ENCODE measurements at places on chromosomes 12 and 14.

GRCh38 chr12:110024051-110024450 is 24.3 kb downstream of the C12orf76 start:
- DNase-seq: no peak

- no peak for DNase-seq
Measured at GRCh38 chr14:21505012-21505553, 6.1 kb downstream of the METTL3 start.

GRCh38 chr14:104784218-104784568 is 11.4 kb downstream of the AKT1 start:
- DNase-seq: no peak

GRCh38 chr12:30968211-30968610 is 41.7 kb downstream of the TSPAN11 start:
- no peak for DNase-seq

DNA sequence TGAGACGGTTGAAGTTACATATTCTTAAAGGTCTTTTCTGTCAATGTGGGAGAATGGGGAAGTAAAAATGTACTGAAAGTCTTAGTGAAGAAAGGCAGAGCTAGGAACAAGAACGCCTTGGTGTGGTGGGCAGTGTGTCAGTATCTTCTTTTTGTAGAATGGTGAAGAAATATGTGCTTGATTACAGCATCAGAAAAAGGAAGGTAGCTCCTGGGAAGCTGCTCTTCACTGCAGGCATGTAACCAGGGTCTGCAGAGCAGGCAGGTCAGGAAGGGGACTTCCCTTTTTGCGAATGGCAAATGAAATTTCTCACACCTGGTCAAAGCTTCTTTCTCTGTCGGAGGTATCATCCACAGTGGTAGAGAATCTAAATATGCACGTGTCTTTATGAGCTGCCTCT is 226.2 kb downstream of the ADAMTS20 start:
- DNase-seq: no peak

- DNase-seq: peak; percentile 77
Measured at GRCh38 chr14:94423453-94424056, 29.0 kb downstream of the SERPINA11 start.

- no peak for DNase-seq
Measured at GRCh38 chr14:52067873-52068614, 815 bp downstream of the NID2 start.

GRCh38 chr12:116104167-116104767 is 173.2 kb downstream of the MED13L start:
- no peak for DNase-seq

- DNase-seq: no peak
Measured at GRCh38 chr12:20460956-20461355, 92.6 kb downstream of the PDE3A start.

DNA sequence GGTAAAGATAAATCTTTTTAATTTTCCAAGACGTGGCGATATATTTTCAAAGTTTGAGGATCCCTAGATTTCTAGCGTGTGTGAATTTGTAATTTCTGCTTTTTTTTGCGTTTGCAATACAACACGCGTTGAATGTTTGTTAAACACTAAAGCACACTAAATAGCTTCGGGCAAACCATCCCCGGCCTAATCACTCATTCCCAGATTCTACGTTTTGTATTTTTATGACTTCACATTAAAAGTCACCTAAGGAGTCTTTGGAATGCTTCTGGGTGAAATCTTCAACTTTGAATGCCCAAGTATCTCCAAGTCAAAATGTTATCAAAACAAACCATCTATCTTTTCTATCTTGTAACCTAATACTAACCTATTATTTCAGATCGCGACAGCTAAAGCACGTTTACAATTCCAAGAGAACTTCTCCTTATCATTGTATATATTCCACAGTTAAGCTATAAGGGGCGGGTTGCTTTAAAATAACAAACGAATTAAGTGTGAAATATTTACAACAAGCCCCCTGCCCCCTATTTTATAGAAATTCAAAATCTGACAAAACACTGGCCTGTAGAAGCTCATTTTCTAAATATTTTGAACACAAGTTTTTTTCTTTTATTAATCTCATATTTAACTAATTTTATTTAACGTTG is 1.1 kb downstream of the ALX1 start:
- no peak for DNase-seq

GRCh38 chr12:28425526-28425925 is 235.3 kb downstream of the CCDC91 start:
- no peak for DNase-seq

DNA sequence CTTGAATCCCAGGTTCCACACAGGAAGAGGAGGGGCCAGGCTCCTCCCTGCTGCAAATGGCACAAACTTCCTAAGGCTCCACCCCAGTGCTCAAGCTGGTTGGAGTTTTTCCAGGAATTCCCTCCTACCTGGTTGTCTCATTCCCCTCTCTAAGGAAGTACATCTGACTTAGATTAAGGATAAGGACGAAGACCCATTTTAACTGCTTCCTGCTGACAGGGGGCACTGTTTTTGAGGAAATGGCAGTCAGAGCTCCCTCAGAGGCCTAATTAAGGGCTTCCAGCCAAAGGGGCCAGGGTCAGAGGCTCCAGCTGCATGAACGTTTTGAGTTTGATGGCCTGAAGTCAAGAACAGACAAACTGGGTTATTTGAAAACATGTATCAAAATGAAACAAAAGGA is 1084.7 kb downstream of the SLC6A15 start:
- DNase-seq: no peak

DNA sequence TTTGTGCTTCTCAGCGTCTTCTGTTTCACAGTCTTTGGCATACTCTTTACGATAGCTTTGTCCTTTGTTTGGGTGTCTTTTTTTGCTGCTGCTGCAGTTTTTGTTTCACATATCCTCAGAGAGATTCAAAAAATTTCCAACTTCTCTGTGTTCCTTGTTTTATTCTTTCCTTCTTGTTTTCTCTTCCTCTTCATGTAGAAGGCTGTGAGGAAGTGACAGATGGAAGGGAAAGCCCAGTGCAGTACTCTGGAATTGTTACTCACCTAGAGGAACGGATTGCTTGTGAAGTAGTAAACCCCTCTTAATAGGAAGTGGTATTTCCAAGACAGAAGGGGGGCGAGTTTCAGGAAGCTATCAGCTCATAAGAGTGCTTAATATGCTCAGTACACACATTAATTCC is 1.7 kb downstream of the CREBL2 start:
- DNase-seq: no peak

DNA sequence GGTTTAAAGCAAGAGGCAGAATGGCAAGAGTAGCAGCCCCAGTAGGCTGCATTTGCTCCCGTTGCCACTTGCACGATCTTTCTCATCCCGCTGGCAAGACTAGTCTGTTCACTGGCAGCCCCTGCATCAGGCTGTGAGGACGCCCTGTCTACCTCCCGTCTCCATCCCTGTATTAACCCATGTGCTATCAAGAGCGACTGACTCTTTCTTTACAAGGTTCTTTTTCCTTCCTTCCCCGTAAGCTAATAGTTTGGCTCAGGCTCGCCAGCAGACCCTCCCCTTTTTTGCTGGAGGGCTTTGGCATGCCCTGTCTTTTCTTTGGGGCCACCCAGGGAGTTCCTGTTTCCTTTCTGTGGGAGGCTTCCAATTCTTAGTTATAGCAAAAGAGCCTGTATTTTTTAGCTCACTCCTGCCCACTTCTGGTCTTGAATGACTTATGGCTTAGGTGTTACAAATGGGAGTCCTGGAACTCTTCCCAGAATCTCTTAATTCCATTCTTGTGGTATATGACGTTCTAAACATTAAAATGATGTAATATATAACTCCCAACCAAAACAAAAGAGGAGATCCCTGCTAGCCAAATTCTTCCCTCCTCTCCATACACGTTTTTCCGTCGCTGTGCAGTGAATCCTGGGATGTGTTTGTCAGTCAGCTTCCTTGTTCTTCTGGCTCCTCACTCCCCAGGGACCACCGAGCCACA is 149.0 kb downstream of the PRKCH start:
- peak; percentile 32 for DNase-seq

- DNase-seq: no peak
Measured at GRCh38 chr12:69112616-69113015, 126.8 kb upstream of the CPSF6 start.

- peak; percentile 25 for DNase-seq
Measured at GRCh38 chr14:30906752-30907658, 32.6 kb downstream of the COCH start.

DNA sequence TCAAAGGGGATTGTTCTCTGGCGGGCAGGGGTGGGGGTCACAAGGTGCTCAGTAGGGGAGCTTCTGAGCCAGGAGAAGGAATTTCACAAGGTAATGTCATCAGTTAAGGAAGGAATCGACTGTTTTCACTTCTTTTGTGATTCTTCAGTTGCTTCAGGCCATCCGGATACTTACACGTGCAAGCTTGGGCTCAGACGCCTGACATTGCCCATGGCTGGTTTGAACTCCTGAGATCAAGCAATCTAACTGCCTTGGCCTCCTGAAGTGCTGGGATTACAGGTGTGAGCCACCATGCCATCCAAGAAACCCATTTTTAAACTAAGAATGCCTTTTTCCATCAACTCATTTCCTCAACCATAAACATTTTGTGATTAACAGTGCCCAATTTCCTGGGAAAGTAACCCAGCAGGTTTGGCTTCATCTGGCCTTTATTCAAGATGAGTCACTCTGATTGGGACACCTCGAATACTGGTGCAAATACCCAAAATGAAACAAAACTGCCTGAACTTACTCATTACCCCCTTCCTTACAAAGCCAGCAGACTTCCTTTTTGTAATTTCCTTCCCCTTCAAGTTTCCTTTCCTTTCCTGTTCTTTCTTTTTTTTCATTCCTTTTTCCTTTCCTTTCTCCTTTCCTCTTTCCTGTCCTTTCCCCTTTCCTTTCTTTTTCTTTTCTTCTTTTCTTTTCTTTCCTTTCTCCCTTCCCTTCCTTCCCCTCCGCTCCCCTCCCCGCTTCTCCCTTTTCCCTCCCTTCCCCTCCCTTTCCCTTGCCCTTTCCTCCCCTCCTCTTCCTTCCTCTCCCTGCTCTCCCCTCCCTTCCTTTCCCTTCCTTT is 10.2 kb upstream of the RNASE10 start:
- DNase-seq: no peak

- no peak for DNase-seq
Measured at GRCh38 chr12:2302711-2303580, 250.2 kb downstream of the CACNA1C start.

DNA sequence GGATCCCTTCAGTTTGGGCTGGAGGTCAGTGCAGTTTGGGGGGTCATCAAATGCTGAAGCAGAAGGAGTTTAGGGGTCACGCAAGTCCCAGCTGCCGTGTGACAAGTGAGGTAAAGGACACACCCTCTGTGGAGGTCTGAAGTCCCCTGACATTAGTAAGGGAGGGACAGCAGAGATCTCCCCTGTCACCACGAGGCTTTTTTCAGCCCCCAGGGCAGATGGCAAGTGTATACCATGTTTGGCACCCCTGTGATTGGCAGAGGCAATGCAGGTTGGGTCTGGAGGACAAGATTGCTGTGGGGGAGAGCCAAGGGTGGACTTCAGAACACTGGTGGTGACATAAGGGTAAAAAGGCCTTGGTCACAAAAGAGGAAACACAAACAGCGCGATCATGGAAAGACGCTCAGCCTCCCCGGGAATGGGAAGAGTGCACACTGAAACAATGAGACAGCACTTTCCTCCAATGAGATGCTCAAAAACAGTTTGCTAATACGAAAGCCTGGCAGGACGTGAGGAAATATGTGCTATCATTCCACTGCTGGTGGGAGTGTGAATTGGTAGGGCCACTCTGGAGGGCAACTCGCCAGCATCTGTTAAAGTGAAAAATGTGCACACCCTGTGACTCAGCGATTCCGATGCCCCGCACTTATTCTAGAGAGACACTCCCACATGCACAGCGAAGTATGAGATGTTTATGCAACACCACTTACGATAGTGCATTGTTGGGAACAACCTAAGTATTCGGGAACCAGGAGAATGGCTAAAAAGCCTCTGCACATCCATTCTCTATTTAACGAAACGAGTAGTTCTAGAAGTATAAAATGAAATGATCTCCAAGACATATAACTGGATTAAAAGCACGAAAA is 14.4 kb upstream of the CD27 start:
- peak; percentile 96 for DNase-seq

GRCh38 chr12:21718403-21718802 is 56.1 kb downstream of the KCNJ8 start:
- no peak for DNase-seq

DNA sequence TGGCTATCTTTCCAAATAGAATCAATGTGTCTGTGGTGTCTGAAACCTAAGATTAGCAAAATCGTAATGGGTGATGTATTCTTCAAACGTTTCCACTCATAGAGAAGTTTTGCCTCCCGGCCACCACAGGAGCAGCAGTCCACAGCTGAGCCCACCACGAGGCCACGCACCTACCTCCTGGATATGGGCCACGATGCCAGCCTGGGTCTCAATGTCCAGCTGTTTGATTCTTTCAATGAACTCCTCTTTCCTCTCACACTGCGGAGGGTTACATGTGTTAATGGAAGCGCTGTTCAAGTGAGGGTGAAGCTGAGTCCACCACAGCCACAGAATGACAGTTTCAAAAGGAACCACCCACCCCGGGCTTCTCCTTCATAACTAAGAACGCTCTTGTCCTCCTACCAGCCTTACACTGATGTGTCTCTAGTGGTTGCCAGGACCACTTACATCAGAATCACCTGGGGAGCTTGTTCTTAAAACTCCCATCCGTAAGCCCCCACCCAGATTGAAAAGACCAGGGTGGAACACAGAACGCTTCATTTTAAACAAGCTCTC is 75.3 kb downstream of the CCDC88C start:
- no peak for DNase-seq

DNA sequence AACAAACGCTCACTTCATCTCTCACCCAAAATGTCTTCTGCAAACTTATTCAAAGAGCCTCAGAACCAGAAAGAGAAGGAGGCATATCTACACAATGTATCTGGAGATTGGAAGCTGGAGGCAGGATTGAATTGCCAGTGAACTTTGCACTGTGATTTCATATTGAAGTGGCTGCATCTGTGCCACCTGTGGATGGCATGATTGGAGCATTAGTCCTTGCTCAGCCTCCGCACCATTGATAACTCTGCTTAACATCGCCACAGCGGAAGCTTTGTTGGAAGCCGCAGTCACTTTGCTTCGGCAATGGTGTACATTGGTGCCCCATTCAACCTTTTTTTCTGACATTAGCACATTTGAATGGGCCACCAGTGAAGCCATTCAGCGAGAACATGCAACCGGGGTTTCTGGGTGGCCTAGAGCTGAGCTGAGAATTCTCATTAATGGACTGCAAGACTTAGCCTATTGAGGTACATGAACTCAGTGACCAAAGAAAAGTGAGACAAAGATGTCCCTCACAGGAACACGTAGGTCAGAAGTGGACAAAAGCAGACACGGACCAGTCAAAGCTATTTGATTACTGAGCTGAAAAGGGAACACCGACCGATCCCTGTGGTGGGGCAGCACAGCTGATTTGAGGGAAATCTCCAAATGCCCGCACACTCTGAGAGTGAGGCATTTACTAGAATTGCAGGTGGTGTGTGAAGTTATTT is 130.4 kb downstream of the BRMS1L start:
- no peak for DNase-seq

GRCh38 chr12:6936636-6937480 is 6.8 kb upstream of the RNU7-1 start:
- DNase-seq: no peak

- DNase-seq: no peak
Measured at GRCh38 chr12:87280356-87280755, 748.8 kb downstream of the C12orf50 start.

- DNase-seq: no peak
Measured at GRCh38 chr14:102540315-102541028, 30.9 kb upstream of the ANKRD9 start.

Measured in SW480 (cell line).